ENCODE measurements at places on chromosomes 13 and 19. TPM values are rescaled to one million over a fixed set of nuclear protein-coding genes. Genes with fewer than 3 reads are reported as not detected.

ZNF134 gene
- total RNA-seq, result 8.6 TPM

AP1M2 gene
- total RNA-seq, result 37.1 TPM

PTBP1 gene
- total RNA-seq, result 204 TPM

BCL3 gene
- 31.6 TPM for total RNA-seq

CEACAM8 gene
- not detected for total RNA-seq

SGCG gene
- not detected for total RNA-seq

ARRDC2 gene
- 38.0 TPM for total RNA-seq

PGLYRP1 gene
- total RNA-seq, result not detected

UGGT2 gene
- total RNA-seq, result 9.2 TPM

KLF1 gene
- not detected for total RNA-seq
